NCI-H510A (cell line): ENCODE measurements at places on chromosomes 12 and 14.

GRCh38 chr12:109418848-109419480 lies 58.1 kb downstream of the KCTD10 start:
- DNase-seq, result no peak

GRCh38 chr12:115101520-115101919 lies 417.5 kb upstream of the TBX3 start:
- DNase-seq, result no peak

- no peak for DNase-seq
Observed at GRCh38 chr12:71440763-71441748, 1.5 kb downstream of the LGR5 start.

DNA sequence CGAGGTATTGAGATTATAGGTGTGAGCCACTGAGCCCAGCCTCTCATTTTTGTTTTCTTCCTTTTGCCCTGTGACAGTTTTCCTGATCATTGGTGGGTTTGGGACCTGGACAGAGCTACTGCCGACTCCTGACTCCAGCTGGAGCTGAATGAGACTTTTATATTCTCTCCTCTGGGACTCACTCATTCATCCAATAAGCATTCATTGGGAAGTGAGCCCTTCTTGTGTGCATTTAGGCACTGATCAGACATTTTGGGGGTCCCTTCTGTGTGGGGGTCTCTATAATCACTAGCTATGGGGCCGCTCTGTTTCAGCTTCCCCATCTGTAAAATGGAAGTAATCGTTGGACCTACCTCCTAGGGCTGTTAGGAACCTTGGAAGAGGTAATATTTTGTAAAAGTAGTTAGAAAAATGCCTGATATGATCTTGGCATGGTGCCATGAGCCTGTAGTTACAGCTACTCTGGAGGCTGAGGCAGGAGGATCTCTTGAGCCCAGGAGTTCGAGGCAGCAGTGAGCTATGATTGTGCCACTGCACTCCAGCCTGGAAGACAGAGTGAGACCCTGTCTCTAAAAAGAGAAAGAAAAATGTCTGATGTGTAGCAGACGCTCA lies 7.2 kb downstream of the SH2B3 start:
- DNase-seq, result no peak

DNA sequence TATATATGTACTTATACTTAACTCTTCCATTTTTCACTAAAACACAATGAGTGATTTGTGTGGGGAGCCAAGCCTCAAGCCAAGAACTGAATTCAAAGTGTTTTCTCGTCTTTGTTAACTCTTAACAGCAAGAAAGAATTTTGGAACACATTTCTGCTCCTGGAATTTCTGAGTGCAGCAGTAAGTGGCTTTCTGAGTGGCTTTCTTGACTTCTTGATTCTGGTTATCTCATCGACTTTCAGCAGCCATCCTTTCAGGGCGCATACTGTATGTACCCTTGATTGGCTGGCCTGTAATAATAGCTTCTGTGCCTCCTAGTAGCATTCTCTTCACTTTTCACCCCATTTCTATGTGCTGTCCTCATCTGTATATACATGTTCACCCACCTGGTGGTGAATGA lies 157.4 kb downstream of the FBXL14 start:
- no peak for DNase-seq

DNA sequence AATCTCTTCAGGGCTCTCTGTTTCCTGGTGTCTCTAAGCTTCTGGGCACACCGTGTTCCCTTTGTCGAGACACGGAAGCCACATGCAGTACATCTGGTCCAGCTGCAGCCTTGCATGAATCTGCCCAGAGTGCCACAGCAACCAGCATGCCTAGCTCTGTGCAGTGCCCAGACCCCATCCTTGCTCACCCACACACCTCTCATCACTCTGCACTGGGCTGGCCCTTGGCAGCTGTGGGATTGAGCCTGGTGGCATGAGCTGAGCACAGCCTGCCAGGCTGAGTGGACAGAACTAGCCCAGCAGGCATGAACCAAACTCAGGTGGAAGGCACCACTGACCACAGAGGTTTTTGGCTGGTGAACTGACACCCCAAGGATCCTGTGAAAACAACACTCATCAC lies 279.9 kb downstream of the ATXN7L3B start:
- no peak for DNase-seq
